Fibroblast of skin of scalp (primary cell): ENCODE measurements at places on chromosomes 2 and 18.
A peak's percentile ranks its signal among the peaks of the same experiment; 100 is the strongest.

DNA sequence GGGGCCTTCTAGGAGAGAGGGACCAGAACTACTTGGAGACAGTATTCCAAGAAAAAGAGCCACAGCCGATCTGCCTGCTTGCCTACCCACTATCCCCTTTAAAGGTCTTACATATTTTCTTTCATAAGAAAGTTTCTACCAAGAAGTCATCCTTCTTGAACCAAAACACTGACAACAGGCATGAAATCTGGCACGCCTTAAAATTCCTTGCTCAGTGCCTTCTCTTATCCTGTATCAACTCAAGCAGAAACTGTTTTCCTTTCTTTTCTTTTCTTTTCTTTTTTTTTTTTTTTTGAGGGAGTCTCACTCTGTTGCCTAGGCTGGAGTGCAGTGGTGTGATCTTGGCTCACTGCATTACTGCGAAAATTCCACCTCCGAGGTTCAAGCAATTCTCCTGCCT lies 48.3 kb upstream of the ZFP36L2 start:
- DNase-seq: no peak

DNA sequence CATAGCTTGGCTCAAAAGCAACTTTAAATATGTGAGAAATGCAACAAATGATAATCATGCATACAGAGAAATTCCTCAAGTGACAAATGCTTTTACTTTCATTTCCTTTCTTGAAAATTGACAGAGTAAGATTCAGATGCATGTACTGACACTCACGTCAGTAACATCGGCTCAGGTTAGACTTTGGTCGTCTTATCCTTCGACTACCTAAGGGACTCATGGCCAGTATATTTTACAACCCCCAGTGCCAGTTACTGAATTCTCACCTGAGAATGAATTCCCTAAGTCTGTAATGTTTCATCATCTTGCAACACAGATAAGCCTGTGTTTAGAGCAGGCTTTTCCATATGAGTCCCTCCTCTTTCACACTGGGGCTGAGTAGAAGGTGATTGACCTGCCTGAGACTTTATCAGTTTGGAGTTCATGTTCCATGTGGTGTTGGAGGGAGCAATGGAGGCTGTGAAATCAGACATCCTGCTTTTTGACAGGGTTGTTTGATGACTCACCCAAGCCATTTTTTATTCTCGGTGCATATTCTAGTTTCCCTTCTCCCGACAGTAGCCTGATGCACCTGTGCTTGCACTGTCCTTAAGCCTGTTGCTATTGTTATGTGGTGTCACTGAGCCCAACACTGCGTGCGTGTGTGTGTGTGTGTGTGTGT lies 30.5 kb upstream of the ATP8B1 start:
- DNase-seq: peak; percentile 57

- DNase-seq: peak; percentile 70
Observed at GRCh38 chr2:42196403-42197267, 27.5 kb downstream of the EML4 start.

DNA sequence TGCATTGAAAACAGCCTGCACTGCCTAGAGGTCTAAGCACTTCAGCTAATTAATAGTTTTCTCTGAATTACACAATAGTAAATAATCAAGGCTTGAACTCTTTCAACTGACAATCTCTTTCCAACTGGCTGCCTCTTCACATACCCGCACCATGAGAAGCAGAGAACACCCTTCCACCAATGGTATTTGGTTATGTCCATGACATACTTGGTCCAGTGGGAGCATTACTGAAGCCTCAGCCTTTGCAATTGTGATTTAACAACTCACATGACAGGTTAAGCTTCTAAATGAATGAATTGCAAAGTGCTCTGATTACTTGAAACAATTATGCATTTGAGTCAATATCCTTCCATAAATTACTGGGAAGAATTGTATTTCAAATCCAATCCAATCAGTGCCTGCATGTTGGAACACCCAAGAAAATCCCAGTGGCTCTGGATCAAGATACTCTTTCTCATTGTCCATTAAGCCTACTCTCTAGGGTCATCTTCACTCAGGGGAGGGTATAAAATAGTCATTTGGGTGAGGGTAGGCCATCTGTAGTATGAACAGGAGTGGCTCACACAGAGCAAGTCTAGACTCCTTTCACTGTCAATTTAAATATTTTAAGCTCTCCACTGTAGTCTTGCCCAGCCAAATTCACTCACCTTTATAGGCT lies 101.1 kb downstream of the HS1BP3 start:
- no peak for DNase-seq

DNA sequence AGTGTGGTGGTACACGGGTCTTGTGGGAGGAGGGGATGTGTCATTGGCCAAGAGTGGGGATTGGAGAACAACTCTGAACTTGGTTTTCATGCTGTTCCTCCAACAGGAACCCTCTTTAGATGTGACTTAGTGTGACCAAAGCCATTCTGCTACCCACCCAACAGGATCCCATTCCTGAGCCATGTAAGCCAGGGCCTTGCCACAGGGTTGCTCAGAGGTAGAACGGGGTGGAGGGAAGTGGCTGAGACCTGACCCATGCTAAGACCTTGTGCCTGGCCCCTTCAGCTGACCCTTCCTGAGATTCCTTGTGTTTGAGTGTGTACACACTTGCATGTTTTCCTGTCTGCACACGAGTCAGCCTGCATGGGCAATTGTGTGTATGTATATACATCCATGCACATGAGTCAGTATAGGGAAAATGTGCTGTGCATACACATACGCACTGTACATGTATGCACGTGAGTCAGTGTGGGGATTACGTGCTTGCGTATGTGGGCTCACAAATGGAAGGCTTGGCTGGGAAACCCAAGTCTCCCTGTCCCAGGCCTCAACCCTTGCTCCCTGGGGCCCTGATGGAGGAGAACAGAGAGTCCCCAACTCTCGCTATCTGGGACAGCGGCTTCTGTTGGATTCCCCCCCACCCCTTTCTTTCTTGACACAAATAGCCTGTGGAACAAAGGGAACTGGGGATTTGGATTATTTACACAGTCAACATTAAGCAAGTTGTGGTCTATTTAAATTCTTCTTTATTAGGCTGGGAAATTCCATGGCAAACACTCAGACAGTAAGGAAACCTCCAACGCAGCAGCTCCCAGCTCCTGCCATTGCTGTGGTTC lies 339.8 kb downstream of the DYSF start:
- DNase-seq: peak; percentile 87
